ENCODE measurements at places on chromosomes 5 and 9.

DNA sequence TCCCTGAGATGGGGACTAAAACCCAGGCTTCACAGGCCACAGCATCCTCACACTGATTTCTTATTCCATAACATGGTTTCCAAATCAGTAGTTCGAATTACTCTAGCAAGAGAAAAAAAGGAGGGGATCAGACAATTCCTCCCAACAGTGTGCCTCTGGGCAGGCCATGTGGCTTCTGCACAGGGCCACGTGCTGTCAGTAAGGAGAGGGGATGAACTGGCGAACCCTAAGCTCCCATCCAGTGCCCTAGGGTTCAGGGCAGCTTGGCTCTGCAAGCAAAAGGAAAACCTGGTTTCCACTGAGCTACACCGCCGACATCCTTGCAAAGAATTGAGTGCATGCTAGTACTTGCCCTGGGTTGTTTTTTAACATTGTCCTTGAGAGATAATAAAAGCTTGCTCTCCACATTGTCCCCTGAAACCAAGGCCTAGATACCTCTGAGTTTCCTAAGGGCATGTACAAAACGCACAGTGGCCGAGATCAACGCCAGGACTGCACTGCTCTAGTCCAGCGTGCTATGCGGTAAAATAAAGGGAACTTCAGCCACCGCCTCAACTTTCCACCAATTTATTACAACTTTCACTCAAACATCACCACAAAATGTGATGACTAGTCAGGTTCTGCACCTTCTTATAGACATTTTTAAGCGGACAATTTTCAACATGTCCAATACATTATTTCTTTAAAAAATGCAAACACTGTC lies 4.5 kb downstream of the CAMSAP1 start:
- no peak for DNase-seq

GRCh38 chr5:3787604-3788003 lies 192.0 kb downstream of the IRX1 start:
- DNase-seq = no peak

- DNase-seq = no peak
Measured at GRCh38 chr9:91758491-91758981, 191.5 kb downstream of the ROR2 start.

GRCh38 chr9:95250462-95251221 lies 66.9 kb downstream of the FANCC start:
- DNase-seq = no peak

DNA sequence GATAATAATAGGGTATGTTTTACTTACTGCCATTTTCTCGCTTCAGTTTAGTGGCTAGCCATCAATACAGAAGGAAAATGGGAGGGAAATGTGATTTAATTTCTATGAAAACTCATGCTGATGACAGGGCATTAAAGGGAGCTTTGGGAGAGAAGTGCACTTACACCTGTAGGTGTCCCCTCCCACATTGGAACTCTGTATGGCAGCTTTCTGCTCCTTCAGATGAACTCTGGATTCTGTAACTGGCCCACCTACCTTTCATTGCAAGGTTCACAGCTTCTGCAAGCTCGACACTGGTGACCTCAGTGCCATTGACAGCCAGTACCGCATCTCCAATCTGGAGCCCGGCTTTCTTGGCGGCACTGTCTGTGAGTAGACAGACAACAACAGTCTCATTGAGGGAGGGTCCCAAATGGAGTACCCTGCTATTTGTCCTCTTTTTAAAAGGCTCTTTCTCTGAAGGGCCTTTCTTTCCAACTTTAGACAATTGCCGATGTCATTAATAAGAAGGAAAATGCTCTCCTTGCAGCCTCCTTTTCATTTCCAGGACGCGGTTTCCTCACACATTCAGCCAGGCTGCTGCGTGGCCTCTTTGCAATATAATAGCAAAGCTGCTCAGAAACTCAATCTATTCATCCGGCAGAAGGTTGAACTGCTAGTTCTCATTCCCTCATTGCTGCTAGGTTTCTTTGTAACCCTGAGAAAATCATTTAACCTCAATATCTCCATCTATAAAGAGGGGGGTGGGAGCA lies 63.6 kb downstream of the NUDT12 start:
- no peak for DNase-seq

- no peak for DNase-seq
Measured at GRCh38 chr9:137276473-137277328, 825 bp upstream of the TOR4A start.

DNA sequence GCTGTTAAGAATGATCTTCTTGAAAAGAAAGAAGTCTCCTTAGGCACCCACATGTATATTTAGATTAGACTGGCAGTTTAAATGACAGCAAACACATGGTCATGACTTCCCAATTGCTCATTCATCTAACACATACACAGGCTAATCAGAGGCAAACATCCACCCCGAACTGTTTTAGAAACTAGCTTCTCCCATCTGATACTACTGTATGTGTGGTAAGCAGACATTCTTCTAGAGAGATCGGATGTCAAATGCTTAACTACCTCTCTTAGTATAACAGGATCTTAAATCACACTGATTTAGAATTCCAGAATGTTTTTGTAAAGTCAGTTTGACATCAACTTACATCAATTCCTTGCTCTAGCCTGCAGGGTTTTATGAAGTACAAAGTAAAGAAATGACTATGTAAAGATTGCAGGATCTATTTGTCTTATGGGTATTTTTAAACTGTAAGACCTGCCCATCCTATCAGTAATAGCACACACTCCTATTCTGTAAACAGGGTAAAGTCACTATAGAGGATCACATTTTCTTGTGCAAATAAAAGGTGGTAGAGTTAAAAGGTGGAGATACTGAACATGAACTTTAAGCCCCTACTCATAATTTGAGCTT lies 239.7 kb downstream of the MLLT3 start:
- DNase-seq = peak; percentile 39

DNA sequence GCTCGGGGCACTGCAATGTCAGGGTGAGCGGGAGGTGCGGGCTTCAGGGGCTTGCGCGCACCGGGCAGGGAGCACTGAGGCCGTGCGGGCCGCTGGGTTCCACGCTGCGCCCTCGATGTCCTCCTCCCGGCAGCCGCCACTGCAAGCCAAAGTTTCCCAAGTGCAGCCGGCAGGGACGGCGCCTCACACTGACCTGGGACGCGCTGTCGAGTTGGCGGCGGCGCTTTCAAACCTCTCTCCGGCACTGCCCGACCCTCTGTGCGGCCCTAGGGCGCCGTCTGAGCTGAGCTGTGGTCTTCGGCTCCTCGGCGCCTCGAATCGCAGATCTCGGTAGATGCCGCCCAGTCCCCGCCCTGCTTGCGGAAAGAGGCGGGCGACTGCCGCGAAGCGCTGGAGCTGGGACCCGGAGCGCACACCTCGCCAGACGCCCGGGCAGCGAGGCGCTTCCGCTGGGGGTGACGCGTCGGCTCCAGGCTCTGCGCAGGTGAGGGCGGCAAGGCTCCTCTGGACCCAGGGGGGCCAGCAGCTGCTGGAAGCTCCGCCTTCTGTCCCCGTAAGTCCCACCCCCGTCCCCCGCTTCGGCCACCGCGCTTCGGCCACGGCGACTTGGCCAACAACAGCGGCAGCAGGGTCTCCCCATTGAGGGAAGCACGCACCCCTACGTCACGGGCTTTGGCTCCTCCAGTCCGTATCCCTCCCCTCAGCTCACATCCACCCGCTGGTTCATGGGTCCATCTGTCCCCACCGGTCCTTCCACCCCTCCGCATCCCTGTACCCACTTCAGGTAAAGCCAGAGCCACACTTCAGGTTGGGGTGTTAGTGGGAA lies at the start of gene ANKRD34B:
TSS of gene ANKRD34B (minus strand) at position 320 of the 826 bp plus-strand sequence. CDS start 10,261 bp downstream, outside the sequence.
- no peak for DNase-seq

DNA sequence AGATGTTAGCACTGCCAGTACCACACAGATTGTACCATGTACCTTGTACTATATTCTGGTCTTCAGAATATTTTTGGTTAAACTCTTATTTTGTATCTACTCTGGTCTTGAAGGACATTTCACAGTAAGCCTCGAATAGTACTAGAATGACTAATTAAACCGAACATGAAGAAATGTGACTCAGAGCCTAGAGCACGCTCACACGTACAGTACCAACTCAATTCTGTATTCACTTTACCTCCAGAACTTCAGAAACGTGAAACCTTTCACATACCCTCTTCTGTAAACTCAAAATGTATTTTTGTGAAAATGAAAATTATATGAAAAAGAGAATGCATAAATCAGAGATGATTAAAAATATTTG lies 112.8 kb downstream of the MVB12B start:
- DNase-seq = peak; percentile 10

DNA sequence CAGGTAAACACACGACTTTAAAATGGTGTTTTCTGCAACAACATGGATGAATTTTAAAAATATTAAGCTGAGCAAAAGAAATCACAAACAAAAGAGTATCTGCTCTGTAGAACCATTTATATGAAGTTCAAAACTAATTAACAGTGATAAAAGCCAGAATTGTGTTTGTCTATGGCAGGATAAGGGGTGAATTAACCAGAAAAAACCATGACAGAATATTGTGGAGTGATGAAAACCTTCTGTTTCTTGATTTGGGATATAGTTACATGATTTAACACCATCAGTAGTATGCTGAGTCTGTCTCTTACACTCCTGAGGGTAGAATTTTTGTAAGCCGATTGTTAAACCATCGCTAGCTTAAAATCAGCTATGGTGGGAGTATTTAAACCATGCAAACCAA lies 101.7 kb upstream of the ZNF366 start:
- DNase-seq = no peak

- DNase-seq = no peak
Measured at GRCh38 chr5:1498623-1499416, 24.9 kb downstream of the LPCAT1 start.

GRCh38 chr9:72441848-72442607 lies 77.0 kb upstream of the ZFAND5 start:
- DNase-seq = peak; percentile 38

DNA sequence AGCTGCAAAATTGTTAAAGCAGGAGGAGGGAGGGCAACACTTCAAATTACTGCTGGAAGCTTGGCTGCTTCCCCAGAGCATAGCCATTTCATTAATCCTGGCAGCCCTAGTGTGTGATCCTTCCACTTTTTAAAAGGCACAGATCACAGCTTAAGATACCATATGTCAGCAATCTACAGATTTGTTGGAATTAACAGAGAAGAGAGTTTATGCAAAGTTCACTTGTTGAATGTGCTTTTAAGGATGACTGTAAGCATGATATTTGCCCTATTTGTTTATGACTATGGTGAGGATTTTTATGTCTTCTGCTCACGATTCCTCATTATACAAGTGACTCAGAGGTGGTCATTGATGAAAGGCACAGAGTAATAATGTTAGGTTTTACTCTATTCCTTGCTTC lies 156.0 kb upstream of the CDKN2B start:
- no peak for DNase-seq

DNA sequence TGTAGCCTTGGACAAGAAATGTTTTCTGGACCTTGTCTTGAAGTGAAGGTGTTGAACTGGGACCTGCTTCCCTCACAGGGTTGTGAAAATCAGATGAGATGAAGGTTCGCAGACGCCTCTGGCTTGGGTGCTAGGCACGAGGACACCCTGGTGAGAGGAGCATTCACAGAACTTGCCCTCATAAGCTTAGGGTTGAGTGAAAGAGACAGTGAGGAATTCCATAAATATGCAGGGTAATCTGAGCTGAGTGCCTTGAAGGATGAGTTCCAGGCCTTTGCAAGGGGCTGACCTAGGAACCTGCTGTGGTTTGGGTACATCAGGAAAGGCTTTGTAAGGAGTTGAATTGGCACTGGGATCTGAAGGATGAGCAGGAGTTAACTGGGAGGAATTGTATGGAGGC lies 75.7 kb upstream of the SAP30L start:
- DNase-seq = no peak

GRCh38 chr5:51378448-51379330 lies 4.6 kb upstream of the ISL1 start:
- DNase-seq = no peak

DNA sequence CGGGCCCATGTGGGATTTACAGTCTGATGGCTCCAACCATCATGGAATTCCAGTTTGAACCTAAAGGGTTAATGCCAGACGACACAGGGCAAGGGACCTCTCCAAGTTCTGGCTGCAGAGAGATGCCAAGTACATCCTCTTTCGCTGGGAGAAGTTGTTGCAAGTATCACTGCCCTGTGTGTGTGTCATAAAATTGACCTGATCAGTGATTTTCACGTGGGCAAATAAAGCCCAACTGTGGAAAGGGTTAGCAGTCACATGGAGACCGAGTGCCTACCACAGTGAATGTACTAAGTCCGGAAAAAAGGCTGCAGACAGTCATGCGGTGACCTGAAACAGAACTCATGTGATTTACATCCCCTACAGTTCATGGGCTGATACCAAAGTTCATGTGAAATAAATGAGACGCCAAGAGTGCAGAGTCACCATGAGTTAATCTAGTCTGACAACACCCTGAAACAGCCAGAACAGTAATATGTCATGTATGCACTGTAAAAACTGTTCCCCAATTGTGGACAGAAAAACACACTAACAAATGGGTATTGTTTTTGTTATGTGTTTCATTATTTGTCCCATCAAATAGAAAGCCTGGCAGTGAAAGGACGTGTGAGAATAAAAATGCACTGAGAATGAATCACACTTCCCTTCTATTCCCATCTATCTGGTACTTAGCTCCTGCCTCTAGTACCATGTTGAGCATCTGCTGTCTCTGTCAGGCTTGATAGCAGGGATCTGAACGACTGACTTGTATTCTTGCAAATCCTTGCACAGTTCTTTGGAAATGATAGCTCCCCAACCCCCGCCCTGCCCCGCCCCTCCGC lies 115.7 kb downstream of the SUSD1 start:
- no peak for DNase-seq

GRCh38 chr5:128535251-128535650 lies 2.8 kb downstream of the FBN2 start:
- DNase-seq = no peak

GRCh38 chr5:96823900-96824380 lies 16.2 kb upstream of the ERAP1 start:
- peak; percentile 28 for DNase-seq

GRCh38 chr5:58932057-58932612 lies 349.3 kb downstream of the RAB3C start:
- DNase-seq = no peak

DNA sequence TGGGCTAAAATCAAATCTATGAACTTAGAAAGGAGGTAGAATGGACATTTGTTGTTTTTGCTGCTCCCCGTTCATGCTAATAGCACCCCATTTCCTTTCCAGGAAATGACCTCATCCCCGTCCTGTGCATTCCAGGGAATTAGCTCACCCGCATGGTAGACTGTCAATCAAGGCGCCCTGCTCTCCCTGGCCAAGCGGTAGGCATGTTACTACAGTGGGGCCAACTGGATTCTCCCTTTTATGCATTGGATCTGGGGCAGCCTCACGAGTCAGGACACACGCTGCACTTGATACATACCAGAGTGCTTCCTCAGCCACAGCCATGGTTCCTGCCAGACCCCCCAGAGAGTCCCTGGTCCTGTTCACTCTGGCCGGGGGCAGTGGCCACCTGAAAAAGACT lies 111.0 kb upstream of the PTCH1 start:
- no peak for DNase-seq

GRCh38 chr5:111859031-111859430 lies 102.0 kb upstream of the NREP start:
- no peak for DNase-seq

GRCh38 chr5:2989517-2989916 lies 238.0 kb upstream of the IRX2 start:
- no peak for DNase-seq

Measured in AG09319 (cell line).